Endothelial cell of umbilical vein (primary cell): ENCODE measurements at places on chromosomes 16 and 17. TPM values are rescaled to one million over a fixed set of nuclear protein-coding genes. Genes with fewer than 3 reads are reported as not detected.

KRT27 gene
- total RNA-seq = not detected in 2 replicates

PSKH1 gene
- total RNA-seq = 25.9 and 27.0 TPM in 2 replicates

OR1A1 gene
- total RNA-seq = not detected in 2 replicates

KRT31 gene
- total RNA-seq = not detected in 2 replicates

CALB2 gene
- total RNA-seq = not detected in 2 replicates

TM4SF5 gene
- not detected in 2 replicates for total RNA-seq

CCL1 gene
- total RNA-seq = not detected in 2 replicates

STX1B gene
- total RNA-seq = 0.07 and 0.11 TPM in 2 replicates

KRTAP3-2 gene
- total RNA-seq = not detected in 2 replicates

IGF2BP1 gene
- 91.7 and 99.5 TPM in 2 replicates for total RNA-seq

PRAC2 gene
- not detected in 2 replicates for total RNA-seq

NACA2 gene
- total RNA-seq = not detected in 2 replicates

MYH8 gene
- total RNA-seq = not detected in 2 replicates

RNF222 gene
- not detected in 2 replicates for total RNA-seq

NECAB2 gene
- total RNA-seq = 0.31 TPM in 1 of 2 replicates, not detected in the other

HOXB4 gene
- 11.2 and 13.1 TPM in 2 replicates for total RNA-seq

ANKRD40 gene
- total RNA-seq = 55.0 and 56.0 TPM in 2 replicates

TIMP2 gene
- 280 and 318 TPM in 2 replicates for total RNA-seq

ITGB3 gene
- 49.9 and 60.0 TPM in 2 replicates for total RNA-seq

MT1G gene
- total RNA-seq = not detected in 2 replicates

MYH13 gene
- not detected in 2 replicates for total RNA-seq

ADAM11 gene
- total RNA-seq = 0.51 and 0.71 TPM in 2 replicates

C16orf96 gene
- total RNA-seq = not detected in 2 replicates

MEIOC gene
- 0.46 TPM in 1 of 2 replicates, not detected in the other for total RNA-seq

ZNF19 gene
- 2.3 and 2.6 TPM in 2 replicates for total RNA-seq

TOB1 gene
- total RNA-seq = 12.9 and 13.0 TPM in 2 replicates

BICDL2 gene
- not detected in 2 replicates for total RNA-seq

KRTAP2-3 gene
- total RNA-seq = not detected in 2 replicates

NOS2 gene
- not detected in 2 replicates for total RNA-seq

SSTR5 gene
- total RNA-seq = 0.24 TPM in 1 of 2 replicates, not detected in the other
